ENCODE measurements at places on chromosomes 16 and 17. TPM values are rescaled to one million over a fixed set of nuclear protein-coding genes. Genes with fewer than 3 reads are reported as not detected.

GRCh38 chr16:86462334-86463084 is 47.8 kb upstream of the FOXF1 start:
- no peak for DNase-seq

DNA sequence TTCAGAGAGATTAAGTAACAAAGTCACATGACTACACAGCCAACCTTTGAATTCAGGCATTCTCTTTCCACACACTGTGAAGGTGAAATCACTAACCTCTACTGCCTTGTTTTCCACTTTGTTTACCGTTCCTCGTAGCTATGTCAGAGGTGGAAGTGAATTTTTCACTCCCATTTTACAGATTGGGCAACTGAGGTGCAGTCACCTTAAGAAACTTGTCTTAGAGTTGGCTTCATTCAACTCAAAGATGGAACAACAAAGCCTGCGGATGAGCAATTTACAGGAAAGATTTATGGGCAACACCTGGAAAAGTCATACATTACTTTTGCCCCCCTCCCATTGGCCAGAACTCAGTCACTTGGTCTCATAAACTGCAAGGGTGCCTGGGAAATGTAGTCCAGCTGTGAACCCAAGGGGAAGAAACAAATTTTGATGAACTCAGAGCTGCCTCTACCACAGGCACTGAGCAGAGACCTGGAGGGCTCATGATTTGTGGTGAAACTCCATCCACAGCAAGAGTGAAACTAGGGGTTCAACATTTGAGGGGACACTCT is 784.6 kb upstream of the EEF2KMT start:
- no peak for DNase-seq

DNA sequence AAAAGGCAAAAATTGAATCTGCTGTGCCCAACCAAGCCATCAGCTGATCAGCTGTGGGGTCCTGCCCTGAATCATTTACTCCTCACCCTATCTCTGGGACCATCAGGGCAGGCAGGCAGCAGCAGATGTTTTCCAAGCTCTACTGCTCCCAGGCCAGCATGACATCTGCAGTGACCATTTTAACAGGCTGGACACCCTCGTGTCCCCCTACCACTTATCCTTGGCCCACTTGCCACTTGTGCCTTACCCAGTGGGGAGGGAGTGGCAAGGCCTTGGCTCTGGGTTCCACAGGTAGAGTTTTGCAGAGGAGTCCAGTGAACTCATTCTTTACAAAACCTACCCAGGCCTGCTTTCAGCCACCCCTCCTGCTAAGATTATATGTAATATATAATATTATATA is 12.0 kb upstream of the CA4 start:
- no peak for DNase-seq

- no peak for DNase-seq
Observed at GRCh38 chr17:14427900-14428647, 127.2 kb downstream of the HS3ST3B1 start.

DNA sequence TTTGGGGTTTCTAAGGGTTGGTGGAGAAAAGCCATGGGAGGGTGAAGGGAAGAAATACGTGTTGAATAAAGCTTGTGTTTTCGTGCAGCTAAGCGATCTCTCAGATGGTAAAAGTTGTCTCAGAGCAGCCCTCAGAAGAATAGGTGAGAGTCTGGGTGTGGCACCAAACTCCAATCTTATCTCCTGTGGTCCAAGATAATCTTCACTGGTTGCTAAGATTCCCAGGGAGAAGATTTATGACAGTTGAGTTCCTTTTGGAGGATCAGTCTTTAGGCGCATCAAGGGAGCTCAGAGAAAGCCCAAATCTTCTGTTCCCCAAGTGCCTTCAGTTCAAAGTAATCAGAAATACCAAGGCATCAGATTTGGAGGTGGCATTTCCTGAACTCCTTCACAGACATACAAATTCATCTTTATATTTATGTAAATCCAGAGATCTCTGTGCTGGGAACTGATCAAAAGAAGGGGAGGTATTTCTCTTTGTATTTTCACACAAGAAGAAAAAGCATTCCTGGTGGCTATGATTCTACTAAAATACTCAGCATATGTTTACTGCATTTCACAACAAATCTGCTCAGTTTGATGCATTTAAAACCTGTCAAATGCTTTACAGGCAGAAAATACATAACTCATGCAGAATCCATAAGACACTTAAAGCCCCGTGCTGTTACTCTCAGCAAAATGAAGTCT is 102.9 kb downstream of the ABCC12 start:
- DNase-seq: no peak

GRCh38 chr17:58219007-58219788 is at the start of gene MKS1:
Gene MKS1 (minus strand): TSS chr17:58219255. CDS start chr17:58219230, 25 bp downstream.
- DNase-seq: peak; percentile 95

- no peak for DNase-seq
Observed at GRCh38 chr17:42333053-42333452, 44.8 kb downstream of the STAT5A start.

Gene ST6GALNAC1
- 6.6 TPM for total RNA-seq

Gene CXCL16
- 4.3 TPM for total RNA-seq

Gene LRRC75A
- 9.7 TPM for total RNA-seq
